ENCODE measurements at places on chromosomes 6 and 20.

GRCh38 chr6:27230758-27231111 is 16.8 kb upstream of the PRSS16 start:
- no peak for DNase-seq

DNA sequence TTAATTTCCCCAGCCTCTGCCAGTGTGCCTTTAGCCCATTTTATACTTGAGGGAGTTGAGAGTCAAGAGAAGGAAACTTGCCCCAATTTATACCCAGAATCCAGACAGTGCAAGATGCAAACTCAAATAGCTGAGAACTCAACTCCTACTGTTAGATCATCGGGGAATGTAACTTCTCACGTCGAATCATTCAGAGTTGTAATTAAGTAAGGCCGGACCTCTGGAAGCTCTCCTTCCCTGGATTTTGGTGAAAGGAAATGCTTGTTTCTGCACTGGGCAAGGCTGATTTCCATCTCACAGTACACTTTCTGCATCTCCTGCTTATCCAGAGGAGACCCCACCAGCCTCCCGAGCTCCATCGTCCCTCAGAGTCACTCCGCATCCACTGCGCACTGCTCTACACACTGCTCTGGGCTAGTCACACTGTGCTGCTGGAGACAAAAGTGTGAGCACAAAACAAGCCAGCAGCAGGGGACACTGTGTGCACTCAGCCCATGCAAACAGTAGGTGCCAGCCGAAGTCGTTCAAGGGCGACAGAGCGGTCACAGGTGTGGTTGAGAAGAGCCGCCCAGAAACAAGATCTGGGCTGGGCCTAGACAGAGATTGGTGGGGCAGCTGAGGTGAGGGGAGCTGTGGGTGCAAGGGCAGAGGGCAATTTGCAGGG is 150.4 kb upstream of the QKI start:
- no peak for DNase-seq

GRCh38 chr6:20870021-20870420 is 335.8 kb downstream of the CDKAL1 start:
- DNase-seq = no peak

GRCh38 chr6:112331306-112331705 is 15.8 kb upstream of the RFPL4B start:
- DNase-seq = no peak

- DNase-seq = no peak
These were observed 50.2 kb downstream of the ARID1B start for GRCh38 chr6:156827382-156827781.

DNA sequence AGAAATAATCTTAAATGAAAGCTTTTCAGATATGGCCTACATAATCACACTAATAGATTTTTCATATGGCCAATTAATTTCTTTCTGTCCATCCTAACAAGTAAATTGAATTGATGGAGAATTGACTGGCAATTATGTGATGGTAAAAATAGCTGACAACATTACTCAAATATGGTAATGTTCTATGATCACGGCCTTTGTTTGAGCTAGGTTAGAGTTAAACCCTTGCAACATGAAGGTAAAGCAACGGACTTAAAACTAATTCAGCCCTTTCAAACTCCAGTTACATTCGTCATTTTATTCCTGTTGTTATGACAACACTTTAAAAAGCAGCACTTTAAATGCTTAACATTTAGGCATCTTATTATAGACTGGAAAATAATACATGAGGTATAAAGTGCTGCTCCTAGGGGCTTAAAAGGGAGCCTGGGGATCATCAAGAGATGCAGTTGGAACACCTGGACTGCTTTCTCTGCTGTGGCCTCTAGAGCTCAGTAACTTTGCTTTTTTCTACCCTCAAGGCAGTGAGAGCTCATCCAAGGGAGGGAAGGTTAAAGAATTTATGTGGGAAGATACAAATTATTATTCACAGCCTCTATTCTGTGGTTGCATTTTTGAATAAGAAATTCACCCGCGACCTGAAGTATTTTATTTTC is 46.9 kb downstream of the RIPOR2 start:
- DNase-seq = no peak

All from hematopoietic multipotent progenitor cell treated with erythropoietin and hydrocortisone succinate and interleukin-3 and kit ligand, for 17 days (in vitro differentiated cells).